ENCODE measurements at places on chromosomes 7 and 10.

GRCh38 chr7:134589491-134589941 lies 40.6 kb downstream of the AKR1B15 start:
- DNase-seq = no peak

- no peak for DNase-seq
Measured at GRCh38 chr10:33179067-33179466, 155.4 kb downstream of the NRP1 start.

- no peak for DNase-seq
Measured at GRCh38 chr10:123614888-123615287, 51.3 kb upstream of the GPR26 start.

DNA sequence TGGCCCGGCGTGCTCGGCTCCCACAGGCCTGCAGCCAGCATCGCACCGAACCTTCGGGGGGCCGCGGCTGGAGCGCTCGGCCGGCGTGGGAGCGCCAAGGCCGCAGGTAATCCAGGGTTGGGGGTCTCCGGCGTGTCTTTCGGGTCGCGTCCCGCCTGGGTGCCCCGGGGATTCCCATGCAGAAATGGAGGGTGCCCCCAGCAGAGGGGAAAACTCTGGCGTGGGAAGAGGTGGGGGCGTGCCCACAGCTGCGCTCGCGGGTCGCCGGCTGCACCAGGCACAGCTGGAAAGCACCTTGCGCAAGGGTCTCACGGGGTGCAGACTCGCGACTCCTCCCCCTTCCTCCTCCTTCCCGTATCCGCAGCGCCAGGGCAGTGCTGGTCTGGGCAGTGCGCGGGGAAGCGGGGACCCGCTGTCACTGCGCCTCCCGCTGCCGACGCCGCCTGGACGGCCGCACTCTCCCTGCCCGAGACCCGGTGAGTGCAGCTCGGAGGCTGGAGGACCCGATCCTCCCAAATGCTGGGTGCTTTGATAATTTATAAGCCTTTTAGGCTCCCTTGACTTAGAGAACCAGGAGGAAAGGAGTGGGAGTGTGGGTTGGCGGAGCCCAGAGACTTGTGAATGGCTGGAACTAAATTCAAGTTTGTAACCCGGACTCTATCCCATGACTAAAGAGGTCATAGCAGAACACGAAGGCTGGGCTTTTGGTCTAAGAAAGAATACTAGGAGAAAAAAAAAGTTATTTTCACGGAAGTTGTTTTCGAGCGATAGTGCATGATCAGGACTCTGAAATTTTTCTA lies 489 bp downstream of the MAP3K8 start:
- no peak for DNase-seq

DNA sequence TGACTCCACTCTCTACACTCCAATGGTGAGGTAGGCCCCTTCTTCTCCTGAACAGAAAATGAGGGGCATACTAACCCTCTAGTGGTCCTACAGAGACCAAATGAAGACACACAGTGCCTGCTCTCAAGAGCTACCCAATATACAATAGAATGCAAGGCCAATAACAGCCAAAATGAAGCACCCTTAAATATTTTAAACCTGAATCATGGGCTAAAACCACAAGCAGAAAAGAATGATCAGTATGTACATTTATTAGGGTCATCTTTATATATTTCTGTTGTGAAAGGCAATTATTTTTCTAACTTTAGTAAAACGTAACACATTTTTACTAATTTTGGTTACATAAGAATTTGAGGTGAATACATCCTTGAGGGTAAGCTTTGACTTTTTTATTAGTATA lies 49.9 kb upstream of the COL1A2 start:
- DNase-seq = no peak

GRCh38 chr10:50533296-50533695 lies 90.5 kb downstream of the SGMS1 start:
- DNase-seq = no peak
